Activated CD8-positive, alpha-beta memory T cell treated with anti-CD3 and anti-CD28 coated beads for 48 hours (primary cell): ENCODE measurements at places on chromosomes 11 and 22.
A peak's percentile ranks its signal among the peaks of the same experiment; 100 is the strongest.

DNA sequence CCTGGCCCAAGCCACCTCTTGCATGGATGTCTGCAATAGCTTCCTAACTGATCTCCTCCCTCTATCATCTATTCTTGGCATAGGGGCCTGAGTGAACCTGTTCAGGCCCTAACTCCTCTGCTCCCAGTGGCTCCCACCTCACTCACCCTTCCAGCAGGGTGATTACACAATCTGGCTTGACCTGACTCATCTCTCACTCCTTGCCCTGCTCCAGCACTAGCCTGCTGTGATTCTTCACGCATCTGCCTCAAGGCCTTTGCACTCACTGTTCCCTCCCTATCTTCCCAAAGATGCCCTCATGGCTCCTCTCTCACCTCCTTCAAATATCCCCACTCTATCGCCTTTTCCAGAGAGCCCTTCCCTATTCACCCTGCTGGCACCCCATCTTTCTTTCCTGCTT lies 10.5 kb downstream of the SCN4B start:
- DNase-seq: no peak

DNA sequence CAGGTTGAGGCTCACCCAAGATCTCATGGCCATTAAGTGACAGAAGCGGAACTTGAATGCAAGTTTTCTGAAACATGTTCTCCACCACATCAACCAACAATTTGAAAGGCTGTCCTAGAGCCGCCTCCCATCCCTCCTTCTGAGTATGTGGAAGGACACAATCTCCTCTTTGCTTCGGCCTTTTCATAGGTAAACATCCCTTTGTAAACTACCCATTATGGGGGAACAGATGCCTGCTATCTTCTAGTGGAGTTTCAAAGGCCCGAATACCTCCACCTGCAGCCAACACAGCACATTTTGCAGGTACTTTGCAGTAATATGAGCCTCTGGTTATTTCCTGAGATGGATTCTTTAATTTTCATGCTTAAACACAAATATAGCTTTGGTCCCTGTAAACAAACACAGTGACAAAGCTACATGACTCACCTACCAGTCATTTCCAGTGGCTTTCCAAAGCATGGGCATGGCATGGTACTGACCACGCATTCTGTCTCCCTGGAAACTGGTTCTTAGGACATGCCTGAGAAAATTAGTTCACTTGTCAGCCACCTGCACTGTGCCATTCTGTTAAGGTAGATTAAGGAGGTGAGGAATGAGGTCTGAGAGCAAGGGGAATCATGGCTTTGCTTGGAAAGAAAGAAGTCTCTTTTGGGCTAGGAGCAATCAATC lies 60.2 kb downstream of the EHF start:
- no peak for DNase-seq

DNA sequence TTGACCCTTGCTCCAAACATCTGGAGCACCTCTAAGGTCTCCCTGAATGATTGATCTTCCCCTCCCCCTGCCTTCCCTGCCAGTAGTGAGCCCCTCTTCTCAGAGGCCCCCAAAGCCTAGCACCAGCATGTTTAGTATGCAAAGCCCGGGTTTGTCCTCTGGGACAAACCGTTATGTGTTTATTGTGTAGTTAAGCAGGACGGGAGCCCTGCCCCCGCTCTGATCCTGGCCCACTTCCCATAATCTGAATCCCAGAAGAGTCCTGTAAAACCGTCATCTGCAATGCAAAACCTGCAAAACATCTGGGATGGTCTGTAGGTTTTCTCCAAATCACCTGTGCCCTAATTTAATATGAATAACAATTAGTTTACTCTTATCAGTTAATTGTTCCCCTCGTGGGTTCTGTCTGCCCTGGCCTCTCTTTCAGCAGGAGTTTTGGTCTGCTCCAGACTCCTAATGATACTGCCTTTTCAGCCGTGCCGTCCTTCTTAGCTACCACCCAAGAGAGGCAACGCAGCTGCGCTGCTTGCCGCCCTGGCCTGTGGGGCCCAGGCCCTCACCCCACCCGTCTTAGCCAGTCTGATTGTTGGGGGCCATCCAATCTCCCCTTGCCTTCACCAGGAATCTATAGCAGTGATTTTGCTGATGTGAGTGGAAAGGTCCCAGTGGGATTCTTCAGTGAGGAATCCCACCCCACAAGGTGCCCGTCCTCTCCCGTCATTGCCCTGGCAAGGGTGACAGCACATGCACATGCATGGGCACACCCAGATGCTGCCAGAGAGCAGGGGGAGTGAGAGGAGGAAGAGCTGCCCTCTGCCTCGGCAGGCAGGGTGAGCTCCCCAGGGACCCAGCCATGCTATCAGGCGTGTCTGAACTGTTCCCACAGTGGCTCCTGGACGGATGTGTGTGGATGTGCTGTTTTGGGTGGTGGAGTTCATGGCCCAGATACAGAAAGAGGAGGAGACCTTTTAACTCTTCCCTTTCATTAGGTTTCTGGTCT lies 3.0 kb upstream of the B3GAT1 start:
- DNase-seq: no peak

DNA sequence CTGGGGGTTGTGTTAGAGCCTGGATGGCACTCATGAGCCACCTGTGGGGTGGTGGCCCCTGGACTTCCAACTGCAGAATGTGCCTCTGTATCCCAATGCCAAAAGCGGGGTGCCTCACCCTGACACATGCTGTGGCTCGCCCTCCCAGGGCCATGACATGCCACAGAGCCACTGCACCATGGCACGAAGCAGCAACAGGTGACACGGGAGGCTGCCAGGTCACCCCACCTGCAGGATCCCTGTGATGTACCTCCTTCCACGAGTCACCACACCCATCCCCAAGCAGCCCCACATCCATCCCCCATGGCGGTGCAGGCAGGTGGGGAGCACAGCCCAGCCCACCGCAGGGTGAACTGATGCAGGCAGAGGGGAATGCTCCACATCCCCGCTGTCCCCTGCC lies 14.8 kb downstream of the NECTIN1 start:
- DNase-seq: no peak

GRCh38 chr11:9265211-9266131 lies at the start of gene DENND5A:
TSS of gene DENND5A (minus strand) at chr11:9265350. CDS start at chr11:9265069, 281 bp downstream.
- no peak for DNase-seq

DNA sequence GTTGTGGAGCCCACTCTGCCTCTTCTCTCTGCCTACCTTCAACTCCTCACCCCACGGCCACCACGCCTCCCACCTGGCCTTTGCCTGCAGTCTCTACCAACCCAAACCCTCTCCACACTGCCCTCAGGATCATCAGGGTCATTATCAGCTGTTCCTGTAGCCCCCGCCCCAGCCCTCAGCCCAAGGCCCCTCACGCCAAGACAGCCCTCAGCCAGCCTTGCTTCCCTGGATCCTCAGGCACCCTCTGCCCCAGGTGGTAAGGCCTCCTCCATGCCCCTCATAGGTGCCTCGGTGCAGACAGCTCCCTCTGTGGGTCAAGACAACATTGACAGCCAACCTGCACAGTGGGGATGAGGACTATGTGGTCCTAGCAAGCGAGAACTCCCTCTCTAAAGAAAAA lies 1.7 kb downstream of the SBF1 start:
- no peak for DNase-seq

DNA sequence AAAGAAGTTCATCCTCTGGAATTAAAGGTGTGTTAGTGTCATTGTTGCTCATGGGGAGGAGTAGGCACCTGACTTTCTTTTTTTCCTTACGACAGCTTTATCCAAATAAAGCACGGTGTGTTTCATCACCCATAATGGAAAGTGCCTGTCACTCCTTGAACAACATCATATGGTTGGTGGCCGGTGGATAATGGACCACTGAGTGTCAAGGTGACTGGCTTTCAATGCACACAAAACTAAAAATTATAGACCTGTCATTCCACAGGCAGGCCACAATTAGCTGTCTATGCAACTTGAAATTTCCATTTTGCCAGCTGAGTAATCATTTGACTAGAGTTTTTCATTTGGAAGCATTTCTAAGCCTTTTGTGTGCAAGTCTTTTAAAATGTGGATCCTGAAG lies 45.0 kb upstream of the MPPED2 start:
- no peak for DNase-seq

- DNase-seq: no peak
Measured at GRCh38 chr11:120827820-120828219, 196.1 kb upstream of the TBCEL start.

DNA sequence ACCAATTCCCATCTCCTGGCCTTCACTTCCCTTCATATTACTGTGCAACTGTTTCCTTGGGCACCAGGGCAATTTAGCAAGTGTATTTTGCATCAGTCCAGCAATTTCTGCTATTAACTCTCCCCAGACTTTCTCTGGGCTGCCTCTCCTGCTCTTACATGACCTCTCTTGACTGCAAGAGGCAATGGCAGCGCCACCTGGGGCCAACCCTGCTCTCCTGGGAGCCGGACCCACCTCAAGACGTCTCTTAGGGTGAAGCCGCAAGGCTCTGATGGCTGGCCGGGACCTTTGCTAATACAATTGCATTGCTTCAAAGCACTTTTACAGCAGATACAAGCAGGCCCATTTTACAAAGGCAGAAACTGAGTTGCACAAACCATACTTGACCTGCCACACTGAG lies 360.2 kb downstream of the CADM1 start:
- no peak for DNase-seq

GRCh38 chr22:26464312-26464711 lies 19.3 kb downstream of the HPS4 start:
- no peak for DNase-seq

- DNase-seq: no peak
Measured at GRCh38 chr11:117796872-117797529, at the start of gene DSCAML1. TSS of gene DSCAML1 (minus strand) at chr11:117797216. CDS start at chr11:117797079, 137 bp downstream.

DNA sequence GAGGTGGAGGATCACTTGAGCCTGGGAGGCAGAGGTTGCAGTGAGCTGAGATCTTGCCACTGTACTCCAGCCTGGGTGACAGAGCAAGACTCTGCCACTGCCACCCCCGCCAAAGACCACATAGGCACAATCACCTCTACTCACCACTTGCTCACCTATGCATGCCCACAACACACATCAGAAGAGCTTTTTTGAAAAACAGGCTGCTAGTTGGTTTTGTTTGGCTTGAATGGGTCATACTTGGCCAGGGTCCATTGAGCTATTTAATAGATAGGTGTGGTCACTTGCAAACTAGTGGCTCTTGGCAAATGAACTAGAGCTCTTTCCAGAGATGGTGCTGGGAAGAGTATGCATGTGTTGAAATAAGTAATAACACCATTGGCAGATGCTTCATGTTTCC lies 80.1 kb downstream of the EMSY start:
- DNase-seq: no peak

DNA sequence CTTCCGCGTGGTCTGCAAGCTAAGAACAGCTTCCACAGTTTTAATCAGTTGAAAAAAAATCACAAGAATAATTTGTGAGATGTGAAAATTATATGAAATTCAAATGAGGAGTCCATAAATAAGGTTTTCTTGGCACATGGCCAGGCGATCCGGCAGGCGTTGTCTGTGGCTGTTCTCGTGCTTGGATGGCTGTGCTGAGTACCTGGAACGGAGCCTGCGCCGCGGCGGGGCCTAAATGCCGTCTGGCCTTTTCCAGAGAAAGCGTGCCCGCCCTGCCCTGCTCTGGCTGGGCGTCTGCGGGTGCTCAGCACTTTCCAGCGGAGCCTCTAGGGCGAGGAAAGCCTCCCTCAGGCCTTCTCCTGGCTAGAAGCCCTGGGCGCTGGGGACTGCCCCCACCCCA lies 41.8 kb downstream of the OSBPL5 start:
- no peak for DNase-seq

- no peak for DNase-seq
Measured at GRCh38 chr11:76744186-76745043, 38.7 kb upstream of the TSKU start.

DNA sequence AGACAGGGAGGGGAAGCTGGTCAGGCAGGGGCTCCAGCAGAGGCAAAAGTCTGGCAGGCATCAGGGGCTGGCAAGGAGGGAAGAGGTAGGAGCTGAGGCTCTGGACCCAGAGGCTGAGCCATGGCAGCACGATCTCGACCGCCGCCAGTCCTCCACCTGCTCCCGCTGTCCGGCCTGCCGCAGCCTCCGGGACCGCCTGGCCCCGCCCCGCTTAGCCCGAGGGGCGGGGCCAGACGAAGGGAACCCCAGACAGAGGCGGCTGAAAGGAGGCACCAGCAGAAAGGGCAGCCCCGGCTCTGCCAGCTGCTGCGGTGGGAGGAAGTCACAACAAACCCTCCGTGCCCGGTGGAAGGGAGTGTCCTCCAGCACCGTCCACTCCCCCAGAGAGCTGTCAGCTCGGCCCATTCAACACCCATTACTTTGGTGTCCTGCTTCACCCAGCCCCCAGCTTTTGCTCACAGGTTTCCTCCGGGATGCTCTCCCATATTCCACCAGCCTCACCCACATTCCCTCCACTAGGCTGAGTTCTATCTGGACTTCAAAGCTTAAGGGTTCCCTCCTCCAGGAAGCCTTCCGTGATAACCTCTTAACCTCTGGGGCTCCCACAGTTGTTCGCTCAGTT lies at the start of gene MFNG:
TSS of gene MFNG (minus strand) at position 161 of the 622 bp plus-strand sequence. CDS start 207 bp downstream, outside the sequence.
- peak; percentile 42 for DNase-seq

GRCh38 chr11:69141742-69142141 lies 14.0 kb upstream of the SMIM38 start:
- no peak for DNase-seq

- DNase-seq: no peak
Measured at GRCh38 chr22:37209140-37209845, 3.0 kb downstream of the SSTR3 start.

DNA sequence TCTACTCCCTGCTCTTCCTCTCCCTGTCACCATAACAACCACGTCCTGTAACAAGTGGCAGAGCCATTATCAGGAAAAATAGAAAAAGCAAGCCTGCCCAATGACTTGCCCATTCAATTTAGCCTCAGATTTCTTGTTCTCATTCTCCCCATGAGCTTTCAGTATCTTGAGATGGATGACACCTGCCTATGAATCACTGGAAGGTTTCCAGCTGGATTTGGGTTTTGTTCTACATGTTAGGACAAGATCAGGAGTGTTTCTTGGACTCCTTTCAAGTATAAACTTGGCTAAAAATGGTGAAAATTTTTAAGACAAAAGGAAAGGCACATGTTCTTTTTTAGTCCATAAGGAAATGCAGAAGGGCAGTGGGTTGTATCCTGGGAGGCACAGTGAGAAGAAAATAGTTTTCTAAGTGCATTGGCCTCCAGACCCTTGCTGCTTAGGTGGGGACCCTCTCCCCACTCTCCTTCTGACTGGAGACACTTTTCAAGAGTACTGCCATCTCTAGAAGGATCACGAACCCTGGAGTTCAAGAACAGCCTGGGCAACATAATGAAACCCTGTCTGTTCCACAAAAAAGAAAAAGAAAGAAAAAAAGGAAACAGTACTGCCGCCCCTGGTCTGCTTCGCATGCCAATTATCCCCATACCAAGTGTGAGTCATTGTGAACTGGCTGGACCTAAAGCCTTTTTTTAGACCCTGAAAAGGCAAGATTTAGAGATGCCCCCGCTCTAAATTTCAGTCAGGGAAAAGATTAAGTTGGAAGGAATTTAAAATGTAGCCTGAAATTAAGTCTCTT lies 51.0 kb downstream of the MTNR1B start:
- DNase-seq: no peak
